ENCODE measurements at places on chromosomes 3 and 15.

- DNase-seq: no peak
Measured at GRCh38 chr15:39362821-39363561, 217.9 kb upstream of the THBS1 start.

GRCh38 chr15:91393186-91393585 lies 293.1 kb downstream of the SV2B start:
- DNase-seq: no peak

DNA sequence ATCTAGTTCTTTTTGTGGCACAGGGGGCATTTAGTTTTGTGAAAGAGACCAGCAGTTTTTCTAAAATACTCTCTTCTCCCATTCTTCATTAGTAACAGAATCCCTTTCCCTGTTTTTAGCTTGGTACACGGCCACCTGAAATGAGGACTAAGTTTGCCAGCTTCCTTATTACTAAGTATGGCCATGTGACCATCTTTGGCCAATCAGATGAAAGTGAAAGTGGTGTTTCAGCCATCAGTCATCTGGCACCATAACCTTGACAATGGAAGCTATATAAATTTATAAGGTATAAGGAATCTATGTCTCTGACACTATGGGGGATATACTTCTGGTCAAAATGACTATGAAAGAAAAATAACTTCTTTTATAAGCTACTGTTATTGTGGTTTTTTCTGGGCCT lies 570.4 kb downstream of the AGBL1 start:
- DNase-seq: no peak

- DNase-seq: no peak
Measured at GRCh38 chr3:14688525-14688924, 13.6 kb downstream of the C3orf20 start.

GRCh38 chr3:111929484-111929883 lies 49.3 kb upstream of the ABHD10 start:
- no peak for DNase-seq

DNA sequence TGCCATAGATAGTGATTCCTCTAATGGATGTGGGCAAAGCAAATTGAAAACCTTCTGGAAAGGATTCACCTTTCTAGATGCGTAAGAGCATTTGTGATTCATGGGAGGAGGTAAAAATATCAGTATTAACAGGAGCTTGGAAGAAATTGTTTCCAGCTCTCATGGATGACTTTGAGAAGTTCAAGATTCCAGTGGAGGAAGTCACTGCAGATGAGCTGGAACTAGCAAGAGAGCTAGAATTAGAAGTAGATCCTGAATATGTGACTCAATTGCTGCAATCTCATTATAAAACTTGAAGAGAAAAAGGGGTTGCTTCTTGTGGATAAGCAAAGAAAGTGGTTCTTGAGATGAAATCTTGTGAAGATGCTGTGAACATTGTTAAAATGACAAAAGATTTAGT lies 88.0 kb upstream of the ACKR4 start:
- no peak for DNase-seq

- no peak for DNase-seq
Measured at GRCh38 chr3:41652506-41652905, 309.4 kb downstream of the ULK4 start.

DNA sequence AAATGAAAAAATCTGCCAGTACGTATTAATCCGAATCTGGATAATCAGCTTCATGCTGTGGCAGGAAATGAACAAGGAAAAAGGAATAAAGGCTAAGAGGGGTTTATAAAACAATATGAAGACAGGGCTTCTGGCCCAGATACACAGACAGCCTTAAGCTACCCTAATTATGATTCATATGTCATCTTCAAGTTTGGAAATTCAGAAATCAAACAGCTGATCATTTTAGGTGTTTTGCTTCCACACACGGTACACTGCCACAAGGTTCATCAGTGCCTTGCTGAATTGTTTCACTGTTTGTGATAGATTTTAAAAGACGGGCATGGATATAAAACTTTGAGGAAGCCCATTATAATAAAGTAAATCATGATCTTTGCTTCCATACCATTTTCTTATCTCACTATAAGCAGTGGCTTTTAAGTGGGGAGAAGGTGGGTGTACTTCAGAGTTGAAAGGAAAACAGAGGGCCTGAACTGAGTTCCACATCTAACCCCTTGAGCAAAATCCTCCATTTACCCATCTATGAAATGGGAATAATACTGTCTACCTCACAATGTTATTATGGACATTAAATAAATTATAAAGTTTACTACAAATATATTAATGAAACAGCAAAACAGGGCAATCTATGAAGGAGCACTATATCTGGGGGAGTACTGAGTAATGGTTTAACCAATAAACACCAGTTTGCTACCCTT lies 15.7 kb downstream of the GTPBP8 start:
- DNase-seq: no peak

DNA sequence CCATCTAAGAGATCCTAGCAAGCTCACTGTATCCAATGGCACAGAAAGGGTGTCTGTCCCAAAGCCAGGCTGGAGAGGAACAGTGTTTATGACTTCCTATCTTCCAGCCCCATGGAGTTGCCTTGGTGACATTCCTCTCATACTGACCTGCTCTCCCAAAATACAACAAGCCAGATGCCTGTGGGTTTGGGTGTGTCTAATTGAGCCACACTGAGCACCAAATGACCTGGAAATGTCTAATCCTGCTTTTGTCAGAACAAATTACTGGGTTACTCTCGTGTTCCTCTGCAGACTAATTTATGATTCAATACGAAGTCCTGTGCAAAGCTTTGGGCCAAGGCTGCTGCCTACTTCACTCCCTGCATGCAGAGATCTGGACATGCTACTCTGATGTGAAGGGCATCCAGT lies 98.1 kb upstream of the STRIT1 start:
- DNase-seq: peak; percentile 61

DNA sequence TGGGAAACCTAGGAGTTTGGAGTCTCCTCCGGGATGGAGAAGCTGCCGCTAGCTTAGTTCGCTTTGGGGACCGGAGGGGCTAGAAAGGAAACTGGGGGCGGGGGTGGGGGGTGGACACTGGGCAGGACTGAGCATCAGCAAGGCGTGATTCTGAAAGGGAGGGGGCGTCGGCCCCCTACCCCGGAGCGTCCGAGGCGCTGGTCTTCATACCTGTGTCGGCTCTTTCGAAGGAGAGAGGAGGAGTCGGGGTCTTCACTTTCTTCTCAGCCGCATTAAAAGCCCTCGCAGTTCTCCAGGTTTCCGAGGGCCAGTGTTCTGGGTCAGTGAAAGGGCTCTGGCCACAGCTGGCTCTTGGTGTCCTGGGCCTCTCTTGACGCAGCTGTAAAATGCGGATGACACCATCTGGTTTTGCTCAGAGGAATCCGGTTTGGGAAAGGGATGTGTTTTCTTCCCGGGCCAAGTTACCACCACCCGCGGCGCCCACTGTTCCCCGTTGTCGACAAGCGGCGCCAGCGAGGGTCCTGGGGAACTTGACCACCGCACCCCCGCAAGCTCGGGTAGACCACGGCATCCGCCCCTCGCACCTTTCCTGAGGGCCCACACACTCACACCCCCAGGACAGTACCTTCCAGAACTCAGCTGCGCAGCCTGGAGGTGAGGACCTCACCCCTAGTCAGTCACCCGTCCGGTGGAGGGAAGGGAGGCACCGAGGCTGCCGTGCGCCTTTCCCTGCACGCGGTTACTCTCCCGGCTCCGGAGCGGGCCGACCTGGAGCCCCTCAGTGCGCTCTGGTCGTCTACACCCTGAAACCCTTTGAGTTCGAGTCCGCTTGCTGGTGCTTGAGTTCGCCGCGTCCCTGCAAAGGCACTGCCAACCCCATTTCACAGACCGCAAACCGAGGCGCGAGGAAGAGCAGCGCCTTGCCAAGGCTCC lies 660 bp downstream of the CCK start:
- DNase-seq: no peak

DNA sequence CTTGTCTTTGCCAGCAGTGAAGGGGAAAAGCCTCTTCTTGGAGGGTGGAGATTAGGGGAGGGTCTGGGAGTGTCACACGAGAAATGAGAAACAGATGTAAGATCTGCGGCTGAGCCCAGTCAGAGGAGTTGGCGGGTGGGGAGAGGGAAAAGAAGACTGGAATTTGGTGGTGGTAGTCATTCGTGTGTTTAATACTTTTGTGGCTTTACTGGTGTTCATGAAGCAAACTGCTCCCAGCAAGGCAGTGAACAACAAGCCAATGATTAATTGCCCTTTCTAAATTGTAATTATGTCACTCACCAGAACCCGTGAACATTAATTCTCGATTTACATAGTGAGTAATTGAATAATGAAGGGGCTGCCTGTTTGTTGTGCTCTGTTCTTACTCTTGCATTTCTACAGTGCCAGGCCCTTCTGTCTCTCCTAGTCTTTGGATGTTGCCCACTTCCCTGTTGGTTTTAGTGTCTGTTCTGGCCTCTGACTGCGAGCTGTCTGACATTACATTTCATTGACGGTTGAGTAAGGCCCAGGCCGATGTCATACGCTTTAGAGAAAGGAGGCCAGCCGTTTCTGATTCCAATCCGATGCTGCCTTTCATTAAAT lies 78.0 kb downstream of the CHCHD6 start:
- no peak for DNase-seq

DNA sequence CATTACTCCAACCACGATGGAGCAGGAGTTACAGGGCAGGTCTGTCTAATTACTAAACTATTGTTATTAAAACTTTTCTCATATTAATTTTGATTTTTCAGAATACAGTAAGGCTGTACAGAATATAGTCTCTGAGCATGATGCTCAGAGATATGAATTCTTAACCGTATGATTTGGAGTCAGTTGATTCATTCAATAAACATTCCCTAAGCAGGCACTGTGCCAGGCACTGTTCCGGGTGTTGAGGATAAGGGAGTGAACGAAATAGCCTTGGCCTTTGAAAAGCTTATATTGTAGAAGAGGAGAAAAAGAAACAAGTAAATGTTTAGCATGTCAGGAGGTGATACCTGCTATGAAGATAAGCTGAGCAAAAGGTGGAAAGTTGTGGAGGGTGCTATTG lies 187.3 kb downstream of the KCNAB1 start:
- peak; percentile 85 for DNase-seq

- no peak for DNase-seq
Measured at GRCh38 chr3:177488740-177489139, 291.5 kb upstream of the TBL1XR1 start.

DNA sequence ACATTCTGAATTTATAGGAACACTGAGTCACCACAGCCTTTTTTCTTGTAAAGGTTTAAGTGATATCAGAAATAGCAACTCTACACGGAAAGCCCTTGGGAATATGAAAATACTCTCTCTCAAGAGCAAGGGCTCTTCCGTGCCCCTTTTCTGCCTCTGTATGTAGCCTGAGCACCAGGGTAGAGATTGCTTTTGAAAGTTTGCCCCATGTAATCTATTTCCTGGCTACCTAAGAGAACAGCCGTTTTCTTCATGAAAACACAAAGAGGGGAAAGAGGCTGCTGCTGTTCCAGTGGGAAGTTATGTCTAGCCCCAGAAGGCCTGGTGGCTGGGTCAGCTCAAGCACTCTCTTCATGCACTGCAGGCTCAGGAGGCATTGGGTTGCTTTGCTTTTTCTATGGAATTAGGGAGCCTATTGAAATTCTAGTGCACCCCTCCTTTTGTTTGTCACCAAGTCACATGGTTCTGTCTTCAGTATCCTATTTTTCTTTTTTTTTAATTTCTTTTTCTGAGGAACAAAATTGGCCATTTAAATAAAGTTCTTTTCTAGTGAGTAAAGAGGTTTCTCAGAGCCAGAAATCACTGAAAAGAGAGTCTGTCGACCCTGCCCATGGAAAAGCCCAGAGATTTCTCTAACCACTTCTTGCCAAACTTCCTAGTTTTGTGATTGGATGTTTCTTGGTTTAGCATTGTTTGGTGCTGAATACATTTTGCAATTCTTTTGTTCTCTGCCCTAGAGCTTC lies 39.5 kb downstream of the TIGIT start:
- DNase-seq: no peak

- no peak for DNase-seq
Measured at GRCh38 chr3:119309591-119309990, 15.4 kb downstream of the ARHGAP31 start.

DNA sequence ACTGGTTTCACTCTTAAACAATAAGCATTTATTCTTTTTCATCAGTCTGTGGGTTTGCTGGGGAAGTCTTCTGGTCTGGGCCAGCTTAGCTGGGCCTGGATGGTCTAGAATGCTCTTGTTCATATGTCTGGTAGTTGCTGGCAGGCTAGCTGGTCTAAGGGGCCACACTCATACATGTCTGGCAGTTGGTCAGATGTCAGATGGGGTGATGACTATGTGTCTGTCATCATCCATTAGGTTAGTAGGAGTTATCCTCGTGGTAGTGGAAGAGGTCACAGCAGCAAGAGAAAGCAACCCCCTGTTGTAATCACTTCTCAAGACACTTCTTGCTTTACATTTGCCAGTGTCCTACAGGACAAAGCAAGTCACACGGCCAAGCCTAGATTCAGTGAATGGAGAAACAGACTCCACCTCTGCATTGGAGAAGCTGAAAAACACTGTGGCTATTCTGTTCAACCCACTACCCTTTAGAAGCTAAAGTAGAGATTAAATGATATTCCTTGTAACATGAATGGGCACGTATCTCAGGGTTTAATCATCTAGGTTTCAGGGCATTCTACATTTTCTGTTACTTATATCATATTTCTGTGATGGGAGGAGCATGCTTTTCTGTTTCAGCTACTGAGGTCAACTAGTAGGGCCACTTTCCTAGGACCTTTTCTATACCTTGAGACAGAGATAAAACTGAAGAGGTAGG lies 5.5 kb upstream of the ARID3B start:
- DNase-seq: no peak

DNA sequence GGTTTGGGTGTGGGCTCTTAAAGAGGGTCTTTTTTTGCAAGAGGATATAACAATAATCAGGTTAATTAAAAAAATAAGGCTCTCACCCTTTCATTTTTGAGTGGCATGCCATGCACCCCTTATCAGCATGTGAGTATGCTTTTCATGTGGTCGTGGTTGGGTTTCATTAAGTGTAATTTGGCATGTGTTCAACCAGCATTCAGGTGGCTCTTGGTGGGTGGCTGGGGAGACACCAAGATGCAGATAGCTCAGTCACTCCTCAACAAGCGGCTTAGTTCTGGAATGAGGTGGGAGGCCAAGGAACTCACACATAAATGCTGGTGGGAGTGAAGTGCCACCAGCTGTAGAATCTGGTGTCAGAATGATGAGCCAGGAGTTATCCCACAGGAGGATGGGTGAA lies 66.8 kb downstream of the FLNB start:
- DNase-seq: no peak

DNA sequence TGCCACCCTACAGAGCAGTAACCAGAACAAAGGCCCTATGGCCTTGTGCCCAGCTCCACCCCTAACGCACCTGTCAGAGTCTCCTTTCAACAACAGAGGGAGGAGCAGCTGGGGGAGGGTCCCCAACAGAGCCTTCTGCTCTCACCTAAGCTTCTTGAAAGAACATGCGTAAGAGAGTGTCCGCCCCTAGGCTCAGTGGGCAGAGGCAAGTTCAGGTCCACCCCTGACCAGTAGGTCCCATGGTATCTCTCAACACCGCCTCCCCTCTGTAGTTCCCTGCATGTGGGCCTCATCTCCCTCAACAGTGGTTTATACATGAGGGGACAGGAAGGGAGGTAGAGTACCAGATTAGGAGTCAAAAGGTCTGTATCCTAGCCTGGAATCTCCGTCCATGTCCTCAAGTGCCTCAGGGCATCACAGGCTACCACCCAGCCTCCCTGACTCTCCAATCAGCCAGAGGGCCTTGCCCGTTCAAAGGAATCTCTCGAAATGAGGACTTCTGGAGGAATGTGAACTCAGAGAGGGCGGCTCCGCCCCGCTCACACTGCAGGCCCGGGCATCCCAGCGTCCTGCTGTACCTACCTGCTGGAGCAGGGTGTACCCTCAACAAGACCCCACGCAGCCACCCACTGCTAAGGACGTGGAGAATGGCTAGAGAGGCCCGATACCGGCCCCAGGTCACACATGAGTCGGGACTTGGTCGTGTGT lies 680 bp downstream of the POC1A start:
- DNase-seq: no peak

- DNase-seq: no peak
Measured at GRCh38 chr3:69210068-69210730, 87.8 kb upstream of the LMOD3 start.

All from sciatic nerve (tissue), 2 donors.